ENCODE measurements at places on chromosomes 4 and X.

GRCh38 chrX:2391869-2392606, 108.7 kb downstream of the DHRSX start:
- DNase-seq: no peak

DNA sequence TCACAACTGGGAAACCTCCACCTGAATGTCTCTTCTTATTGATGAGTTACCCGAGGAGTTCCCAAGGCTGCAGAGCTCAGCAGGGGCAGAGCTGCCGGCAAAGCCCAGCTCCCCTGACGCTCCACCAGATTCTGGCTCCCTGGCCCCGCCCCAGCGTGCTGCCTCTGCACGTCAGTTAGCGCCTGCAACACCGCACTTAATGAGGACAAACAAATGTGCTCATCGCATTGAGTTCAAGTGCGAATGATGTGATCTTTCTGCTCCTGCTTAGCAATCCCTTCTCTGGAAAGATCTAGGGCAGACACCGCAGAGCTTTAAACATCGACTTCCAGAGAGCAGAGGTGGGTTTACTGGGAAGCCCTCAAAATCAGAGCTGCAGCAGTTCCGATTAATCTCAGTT, 55.5 kb upstream of the FBXW7 start:
- DNase-seq: no peak

GRCh38 chr4:47482326-47482725, 2.7 kb upstream of the ATP10D start:
- no peak for DNase-seq

DNA sequence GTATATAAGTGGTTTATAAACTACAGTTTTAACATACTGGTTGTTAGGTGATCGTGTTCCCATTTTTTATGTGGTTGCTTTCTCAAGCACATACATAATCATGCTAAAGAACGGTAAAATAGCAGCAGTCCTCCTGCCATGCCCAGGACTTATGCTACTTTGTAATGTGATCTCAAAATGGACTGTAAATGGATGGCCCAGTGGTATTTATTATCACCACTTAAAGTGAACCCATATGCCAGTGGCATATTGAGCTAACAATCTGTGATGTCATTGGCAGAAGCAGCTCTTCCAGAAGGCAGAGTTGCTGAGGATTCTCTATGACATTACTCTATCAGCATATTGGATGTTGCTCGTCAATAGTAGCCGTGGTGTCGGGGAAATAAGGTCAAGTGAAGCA, 28.6 kb downstream of the ANK2 start:
- DNase-seq: no peak

- DNase-seq: no peak
Observed at GRCh38 chr4:152817331-152817730, 37.6 kb downstream of the ARFIP1 start.

GRCh38 chr4:168183717-168184571, 91.6 kb downstream of the ANXA10 start:
- no peak for DNase-seq

- no peak for DNase-seq
Observed at GRCh38 chr4:148288448-148288847, 153.8 kb downstream of the NR3C2 start.

- no peak for DNase-seq
Observed at GRCh38 chrX:18702362-18703195, 4.9 kb upstream of the PPEF1 start.

DNA sequence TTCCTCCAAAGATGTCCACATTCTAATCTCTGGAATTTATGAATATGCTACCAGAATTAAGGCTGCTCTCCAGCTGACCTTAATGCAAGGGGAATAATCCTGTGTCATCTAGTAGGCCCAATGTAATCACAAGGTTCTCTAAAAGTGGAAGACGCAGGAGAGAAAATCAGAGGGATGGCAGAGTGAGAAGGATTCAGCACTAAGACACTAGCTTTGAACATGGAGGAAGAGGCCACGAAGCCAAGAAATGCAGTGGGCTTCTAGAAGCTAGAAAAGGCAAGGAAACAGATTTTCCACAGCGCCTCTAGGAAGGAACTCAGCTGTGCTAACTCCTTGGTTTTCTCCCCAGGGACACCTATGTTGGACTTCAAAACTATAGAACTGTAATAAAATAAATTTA, 240.7 kb upstream of the TRAM1L1 start:
- no peak for DNase-seq

GRCh38 chr4:168631241-168632162, 134.7 kb downstream of the PALLD start:
- DNase-seq: no peak

DNA sequence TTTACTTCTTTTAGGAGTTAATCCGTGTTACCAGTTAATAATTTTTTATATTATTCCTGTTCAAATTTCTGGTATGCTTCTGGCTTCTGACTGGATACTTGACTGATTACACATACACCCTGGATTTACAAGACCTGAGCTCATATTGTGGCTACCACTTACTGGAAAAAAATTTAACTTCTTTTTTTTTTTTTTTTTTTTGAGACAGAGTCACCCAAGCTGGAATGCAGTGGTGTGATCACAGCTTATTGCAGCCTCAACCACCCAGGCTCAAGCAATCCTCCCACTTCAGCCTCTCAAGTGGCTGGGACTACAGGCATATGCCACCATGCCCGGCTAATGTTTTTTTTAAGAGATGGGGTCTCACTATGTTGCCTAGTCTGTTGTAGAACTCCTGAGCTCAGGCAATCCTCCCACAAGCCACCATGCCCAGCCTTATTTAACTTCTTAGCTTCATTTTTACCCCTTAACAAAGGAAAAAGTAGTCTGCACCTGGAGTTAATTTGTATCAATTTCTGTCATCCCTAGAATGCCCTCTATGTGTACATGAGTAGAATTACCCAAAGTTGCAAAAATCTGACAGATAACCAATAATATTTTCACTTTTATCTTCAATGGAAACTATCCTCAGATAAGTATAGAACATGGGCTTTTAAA, 50.3 kb downstream of the TMEM165 start:
- no peak for DNase-seq

DNA sequence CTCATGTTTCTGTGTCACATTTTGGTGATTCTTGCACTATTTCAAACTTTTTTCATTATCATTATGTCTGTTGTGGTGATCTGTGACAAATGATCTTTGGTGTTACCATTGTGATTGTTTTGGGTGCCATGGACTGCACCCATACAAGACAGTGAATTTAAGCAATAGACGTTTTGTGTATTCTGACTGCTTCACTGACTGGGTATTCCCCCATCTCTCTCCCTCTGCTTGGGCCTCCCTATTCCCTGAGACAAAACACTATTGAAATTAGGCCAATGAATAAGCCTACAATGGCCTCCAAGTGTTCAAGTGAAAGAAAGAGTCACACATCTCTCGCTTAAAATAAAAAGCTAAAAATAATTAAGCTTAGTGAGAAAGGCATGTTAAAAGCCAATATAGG, 60.2 kb downstream of the BANK1 start:
- no peak for DNase-seq

GRCh38 chrX:130097507-130098209, 12.6 kb downstream of the ELF4 start:
- no peak for DNase-seq

- DNase-seq: no peak
Observed at GRCh38 chr4:174910271-174910670, 7.9 kb upstream of the ADAM29 start.

DNA sequence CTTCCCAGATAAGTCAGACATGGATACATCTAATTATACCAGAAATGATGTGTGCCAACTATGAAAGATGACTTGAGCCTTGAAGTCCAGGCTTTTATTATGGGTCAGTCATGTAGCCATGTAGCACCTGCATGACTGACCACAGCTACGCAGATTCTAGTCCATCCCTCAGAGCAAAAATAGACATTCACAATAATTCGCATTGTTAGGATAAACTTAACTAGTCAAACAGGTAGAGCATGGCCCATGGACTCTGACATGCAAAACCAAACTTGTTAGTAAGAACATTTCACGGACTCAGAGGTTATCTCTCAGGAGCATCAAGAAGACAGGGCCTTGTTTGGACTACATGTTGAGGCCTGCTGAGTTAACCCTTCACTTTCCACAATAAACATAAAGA, 132.6 kb downstream of the PWWP3B start:
- DNase-seq: no peak

DNA sequence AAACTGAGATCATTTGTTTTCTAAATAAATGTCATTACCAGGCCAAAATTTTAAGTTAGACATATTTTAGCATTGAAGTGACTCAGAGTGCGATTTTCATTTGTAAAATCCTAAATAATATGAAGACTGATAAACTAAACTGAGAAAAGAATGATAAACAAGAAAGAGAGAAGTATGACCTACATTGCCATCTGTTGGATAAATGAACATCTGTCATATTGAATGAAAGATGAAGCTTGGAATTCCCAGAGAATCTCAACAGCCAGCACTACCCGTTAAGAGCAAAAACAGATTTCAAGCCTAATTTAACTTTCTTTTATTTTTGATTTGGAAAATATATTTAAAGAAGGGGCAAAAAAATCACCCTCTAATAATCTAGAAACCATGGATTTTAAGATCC, 591.0 kb upstream of the ATOH1 start:
- DNase-seq: no peak

GRCh38 chr4:184099000-184099399, 118.7 kb downstream of the ENPP6 start:
- DNase-seq: no peak

DNA sequence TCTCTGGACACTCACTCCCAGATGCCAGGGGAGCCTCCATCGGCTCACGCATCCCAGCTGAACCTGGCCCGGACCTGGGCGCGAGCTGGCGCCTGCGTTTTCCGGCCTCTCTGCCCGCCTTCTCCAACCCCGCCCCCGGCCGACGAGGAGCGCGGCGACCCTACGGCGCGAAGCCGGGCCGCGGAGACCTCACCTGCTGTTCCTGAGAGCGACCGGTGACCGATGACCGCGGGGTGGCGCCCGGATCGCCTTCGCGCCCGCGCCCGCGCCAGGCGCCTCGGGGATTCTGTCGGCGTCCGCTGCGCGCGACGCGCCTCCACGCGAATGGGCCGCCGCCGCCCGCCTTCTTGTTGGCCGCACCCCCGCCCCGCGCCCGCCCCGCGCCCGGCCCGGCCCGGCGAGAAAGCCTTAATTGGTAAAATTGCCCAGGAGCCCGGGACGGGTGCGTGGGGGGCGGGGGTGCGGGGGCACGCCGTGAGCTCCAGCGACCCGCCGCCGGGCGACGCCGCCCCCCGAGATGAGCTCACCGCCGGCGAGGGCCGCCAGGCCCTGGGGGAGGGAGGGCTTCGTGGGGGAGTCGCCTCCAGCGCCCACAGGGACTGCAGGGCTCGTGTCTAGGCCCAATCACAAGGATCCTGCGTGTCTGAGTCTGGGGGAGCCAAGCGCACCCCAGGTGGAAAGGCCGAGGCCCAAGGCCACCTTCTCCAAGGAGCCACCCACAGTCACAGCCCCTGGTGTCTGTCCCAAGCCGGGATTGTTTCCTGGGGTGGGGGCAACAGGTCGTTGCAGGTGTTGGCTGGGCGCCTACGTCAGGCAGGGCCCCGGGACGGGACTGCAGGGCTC, at the start of gene FLNA:
Gene FLNA (minus strand): TSS at position 322 of the 843 bp plus-strand sequence. CDS start 3,389 bp downstream, outside the sequence.
- DNase-seq: no peak

- DNase-seq: no peak
Observed at GRCh38 chr4:5964030-5964429, 54.2 kb downstream of the C4orf50 start.

DNA sequence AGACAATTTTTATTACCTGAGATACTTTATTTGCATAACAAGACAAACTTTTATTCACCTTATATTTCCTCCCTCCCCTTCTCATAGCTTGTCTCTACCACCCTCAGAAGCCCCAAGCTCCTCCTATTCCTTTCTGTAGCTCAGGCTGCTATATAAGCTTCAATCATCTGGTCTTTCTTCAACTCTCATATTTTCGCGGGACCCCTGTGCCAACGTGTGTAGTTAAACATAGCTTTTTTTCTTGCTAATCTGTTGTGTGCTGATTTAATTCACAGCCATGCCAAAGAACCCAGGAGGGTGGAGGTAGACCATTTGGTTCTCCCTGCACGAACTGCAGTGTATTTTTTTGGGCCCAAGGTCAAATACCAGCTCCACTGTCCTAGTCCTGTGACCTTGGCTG, 21.1 kb upstream of the CD38 start:
- no peak for DNase-seq

- DNase-seq: no peak
Observed at GRCh38 chr4:135277980-135278315, 1076.4 kb upstream of the PABPC4L start.

DNA sequence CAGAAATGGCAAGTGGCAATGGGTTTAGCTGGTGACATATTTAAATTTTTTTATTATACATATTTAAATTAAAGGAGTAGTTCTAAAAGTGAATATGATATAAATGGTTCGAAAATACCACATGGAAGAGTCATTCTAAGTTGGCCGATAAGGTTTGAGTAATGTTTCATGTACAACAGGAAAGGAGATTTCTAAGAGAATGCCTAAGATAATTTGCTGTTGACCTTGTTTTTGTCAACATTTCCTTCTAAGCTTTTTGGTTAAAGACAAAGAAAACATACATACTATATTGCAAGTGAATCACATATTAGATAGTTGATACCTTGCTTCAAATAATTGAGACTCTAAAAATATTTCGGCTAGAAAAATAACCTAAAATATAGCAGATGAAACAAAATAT, 526.6 kb upstream of the SLIT2 start:
- no peak for DNase-seq

DNA sequence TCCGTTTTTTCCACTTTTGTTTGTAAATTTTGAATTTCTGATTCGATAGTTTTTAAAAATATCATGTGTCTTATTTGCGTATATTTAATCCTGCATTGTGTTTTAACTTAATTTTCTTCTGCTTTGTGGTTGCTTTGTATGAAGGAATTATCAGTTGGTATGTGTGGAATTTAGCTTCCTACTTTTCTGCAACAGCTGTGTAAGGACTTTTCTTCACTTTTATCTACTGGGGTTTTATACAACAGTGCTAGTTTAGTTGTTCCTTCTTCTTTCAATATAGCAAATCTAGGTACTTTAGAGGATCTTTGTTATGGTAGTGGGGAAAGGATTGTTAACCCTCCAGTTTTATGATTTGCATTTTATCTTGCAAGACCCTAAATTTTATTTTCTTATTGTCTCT, 410.3 kb downstream of the CCSER1 start:
- DNase-seq: no peak

GRCh38 chr4:7649741-7650531, 215.2 kb upstream of the PSAPL1 start:
- DNase-seq: peak; percentile 35

DNA sequence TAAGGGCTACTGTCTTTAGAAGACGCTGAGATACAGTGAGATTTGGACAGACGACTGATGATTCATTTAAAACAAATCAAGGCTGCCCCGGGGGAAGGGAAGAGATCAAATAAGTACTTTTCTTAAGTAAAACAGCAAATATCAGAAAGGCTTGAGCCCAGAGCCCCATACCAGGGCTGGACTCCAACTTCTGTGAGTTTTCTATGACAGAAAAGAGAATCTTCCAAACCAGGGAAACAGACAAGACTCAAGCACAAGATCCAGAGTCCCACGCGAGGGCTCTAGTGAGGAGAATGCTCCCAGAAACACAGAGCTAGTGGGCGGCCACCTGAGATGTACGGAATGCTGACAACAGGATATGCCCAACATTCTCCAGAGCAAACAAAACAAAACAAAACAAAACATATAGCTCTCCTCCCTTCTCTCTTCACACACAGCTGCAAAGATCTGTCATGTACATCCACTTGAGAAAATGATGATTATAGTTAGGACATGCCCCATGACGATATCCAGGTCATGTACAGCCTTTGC, 13.1 kb downstream of the ACSL1 start:
- DNase-seq: no peak

- no peak for DNase-seq
Observed at GRCh38 chr4:41696763-41697162, 51.8 kb downstream of the PHOX2B start.
